ENCODE measurements at places on chromosomes 11 and 22.

- DNase-seq: no peak
Observed at GRCh38 chr11:94151903-94152677, 23.4 kb downstream of the PANX1 start.

- DNase-seq: no peak
Observed at GRCh38 chr11:14635546-14635945, 8.1 kb upstream of the PDE3B start.

- DNase-seq: no peak
Observed at GRCh38 chr11:83007477-83007876, 64.2 kb downstream of the RAB30 start.

- no peak for DNase-seq
Observed at GRCh38 chr22:19149991-19150390, at the start of gene GSC2. Gene GSC2, minus strand, starts transcription at chr22:19150292. Its CDS starts 9 bp downstream, at chr22:19150283.

- DNase-seq: no peak
Observed at GRCh38 chr22:19522881-19523239, 1.4 kb downstream of the CLDN5 start.

DNA sequence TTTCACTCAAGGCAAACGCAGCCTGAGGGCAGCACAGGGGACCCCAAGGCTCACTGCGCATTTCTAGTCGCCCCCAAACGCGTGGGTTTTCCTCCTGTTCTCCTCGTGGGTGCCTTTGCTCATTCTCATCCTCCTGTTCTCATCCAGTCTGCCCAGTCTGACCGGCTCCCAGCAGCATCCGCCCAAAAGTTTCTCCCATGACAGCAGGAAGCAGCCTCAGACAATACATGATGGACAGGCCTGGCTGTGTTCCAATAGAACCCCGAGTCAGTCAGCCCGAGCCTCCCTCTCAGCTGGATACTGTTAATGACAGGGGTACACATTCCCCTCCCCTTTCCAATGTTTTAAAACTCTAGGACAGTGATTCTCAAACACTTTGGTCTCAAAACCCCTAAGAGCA is 22.5 kb upstream of the KRTAP5-7 start:
- peak; percentile 21 for DNase-seq

DNA sequence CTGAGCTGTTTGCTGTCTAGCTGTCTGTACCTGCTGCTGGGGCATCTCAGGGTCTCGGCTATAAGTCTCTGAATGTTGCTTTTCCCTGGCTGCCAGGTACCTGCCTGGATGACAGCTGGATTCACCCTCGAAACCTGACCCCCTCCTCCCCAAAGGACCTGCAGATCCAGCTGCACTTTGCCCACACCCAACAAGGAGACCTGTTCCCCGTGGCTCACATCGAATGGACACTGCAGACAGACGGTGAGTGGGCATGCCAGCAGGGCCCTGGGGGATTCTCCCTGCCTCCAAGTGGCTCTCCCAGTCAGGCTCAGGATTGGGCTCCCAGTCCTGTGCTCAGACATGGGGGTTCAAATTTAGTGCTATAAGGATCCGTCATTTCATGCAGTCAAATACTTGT is 12.9 kb downstream of the IL17RA start:
- DNase-seq: no peak

- DNase-seq: no peak
Observed at GRCh38 chr11:114153224-114153623, 93.7 kb downstream of the ZBTB16 start.

DNA sequence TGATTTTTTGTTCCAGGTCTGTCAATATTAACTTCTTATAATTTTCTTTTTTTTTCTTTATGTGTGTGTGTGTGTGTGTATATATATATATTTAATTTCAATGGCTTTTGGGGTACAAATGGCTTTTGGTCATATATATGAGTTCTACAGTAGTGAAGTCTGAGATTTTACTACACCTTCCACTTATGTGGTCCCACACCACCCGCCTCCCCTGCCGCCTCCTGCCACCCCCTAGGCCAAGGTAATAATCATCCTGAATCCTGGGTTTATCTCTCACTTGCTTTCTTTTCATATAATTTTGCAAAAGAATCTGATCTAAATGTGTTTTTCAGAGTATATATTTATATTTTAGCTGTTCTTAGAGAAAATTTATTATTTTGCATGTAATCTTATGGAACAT is 11.1 kb downstream of the NEAT1 start:
- no peak for DNase-seq

DNA sequence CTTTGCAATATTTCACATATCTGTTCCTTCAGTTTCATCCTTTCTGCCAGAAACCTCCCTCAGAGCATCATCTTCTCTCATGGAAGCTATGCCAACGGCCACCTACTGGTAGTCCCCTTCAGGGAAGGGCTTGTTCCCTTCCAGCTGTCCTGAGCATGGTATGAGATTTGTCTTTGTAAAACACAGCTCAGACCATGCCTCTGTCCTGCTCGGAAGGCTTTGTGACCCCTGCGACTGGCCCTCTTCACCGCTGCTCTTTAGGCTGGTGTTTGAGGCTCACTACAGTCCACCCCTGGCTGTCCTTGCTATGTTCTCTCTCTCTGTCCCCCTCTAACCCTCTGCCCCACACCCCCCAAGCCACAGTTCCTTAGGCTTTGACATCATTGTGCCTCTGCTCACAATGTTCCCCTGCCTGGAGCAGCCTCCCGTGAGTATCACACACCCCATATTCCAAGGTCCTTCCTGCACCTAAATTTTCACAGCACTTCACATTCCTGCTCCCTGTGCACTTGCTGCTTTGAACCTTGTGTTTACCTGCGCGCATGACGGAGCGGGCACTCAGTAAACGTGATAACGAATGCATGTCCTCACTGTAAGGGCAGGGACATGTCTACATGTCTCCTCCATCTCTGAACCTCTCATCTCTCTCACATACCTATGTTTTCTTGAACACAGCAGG is 24.0 kb upstream of the ACER3 start:
- DNase-seq: no peak

DNA sequence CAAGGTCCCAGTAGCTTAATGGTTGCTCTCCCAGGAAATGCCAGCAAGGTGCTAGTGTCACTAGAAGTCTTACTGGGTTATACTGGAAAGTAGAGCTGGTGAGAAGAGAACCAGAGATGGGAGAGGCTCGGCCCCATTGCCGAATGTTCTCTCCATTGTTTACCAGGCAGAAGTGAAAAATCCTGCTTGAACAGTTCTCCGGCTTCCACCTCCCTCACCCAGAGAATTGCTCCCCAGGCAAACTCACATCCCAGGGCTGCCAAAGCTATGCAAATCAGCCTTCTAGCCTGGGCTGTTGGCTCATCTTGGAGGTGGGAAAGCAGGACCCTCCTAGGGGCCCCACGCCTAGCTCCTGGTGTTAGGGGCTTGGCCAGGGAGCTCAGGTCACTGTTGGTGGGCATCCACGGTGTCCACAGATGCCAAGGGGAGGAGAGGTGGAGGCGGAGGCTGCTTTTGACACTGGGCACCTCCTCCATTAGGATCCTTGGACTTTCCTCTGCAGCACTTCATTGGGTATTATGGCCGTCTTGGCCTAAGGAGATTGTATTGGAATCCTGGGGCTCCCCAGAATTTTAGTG is 20.1 kb downstream of the POU2F3 start:
- DNase-seq: no peak

DNA sequence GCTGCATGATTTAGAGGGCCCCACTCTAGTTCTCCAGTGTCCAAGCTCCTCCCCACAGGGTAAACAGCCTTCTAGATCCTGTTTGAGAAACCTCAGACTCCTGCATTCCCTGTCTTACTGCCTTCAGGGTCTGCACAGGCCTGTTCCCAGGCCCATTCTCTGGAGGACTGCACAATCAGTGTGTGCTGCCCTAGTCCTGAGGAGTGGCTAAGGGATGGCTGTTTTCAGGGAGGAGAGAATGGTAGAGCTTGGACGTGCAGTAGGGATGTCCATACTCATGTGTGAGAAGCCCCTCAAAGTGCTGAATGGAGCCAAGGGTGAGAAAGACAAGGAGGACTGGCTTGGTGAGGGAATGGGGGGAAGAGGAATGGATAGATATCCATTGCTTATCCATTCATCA is 103.8 kb upstream of the CCDC90B start:
- no peak for DNase-seq

DNA sequence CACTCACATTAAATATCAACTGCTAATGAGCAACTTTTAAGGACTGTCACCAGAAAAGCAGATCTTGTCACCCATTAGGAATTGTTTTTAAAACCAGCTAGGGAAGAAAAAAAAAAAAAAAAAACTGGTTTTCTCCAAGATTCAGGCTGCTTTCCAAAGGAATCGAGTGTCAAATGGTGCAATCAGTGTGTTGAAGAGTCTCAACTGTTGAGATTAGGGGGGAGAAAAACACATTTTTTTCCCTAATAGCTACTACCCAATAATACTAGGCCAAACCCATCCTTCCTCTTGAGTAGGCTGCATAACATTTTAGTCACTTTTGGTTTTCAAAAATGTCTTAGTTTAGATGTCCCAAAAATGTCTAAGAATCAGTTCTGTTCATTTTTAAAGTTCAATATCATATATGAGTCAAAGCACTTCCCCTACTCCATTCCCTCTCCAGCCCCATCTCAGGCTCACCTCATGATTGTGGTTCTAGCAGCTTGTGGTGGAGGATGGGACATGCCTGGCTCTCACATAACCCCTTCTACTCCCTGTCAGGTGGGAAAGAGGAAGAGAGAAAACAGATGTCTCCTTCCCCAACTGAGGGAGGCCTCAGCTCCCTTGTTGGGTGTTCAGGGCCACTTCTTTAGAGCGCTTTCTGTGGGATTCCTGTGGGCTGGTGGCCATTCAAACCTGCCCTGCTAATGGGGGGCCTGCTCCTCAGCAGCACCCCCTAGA is 193.6 kb downstream of the CWF19L2 start:
- DNase-seq: no peak

DNA sequence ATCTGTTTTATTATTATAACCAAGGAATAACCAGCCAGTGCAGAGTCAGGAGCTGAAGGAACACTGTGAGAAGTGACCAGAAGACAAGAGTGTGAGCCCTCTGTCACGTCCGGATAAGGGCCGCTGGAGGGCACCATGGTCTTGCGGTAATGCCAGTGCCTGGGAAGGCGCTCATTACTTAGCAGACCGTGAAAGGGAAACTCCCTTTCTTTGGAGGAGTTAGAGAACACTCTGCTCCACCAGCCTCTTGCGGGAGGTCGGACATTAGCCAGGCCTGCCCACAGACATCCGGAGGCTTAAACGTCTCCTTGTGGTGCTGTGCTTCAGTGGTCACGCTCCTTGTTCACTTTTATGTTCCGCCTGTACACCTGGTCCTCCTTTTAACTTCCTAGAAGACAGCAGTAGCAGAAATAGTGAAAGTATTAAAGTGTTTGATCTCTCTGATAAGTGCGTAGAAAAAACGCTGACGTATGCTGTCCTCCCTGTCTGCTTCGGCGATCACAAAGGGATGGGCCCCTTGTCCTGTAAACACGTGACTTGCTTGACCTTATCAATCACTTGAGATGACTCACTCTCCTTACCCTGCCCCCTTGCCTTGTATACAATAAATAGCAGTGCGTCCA is 120.6 kb upstream of the LMO1 start:
- no peak for DNase-seq

DNA sequence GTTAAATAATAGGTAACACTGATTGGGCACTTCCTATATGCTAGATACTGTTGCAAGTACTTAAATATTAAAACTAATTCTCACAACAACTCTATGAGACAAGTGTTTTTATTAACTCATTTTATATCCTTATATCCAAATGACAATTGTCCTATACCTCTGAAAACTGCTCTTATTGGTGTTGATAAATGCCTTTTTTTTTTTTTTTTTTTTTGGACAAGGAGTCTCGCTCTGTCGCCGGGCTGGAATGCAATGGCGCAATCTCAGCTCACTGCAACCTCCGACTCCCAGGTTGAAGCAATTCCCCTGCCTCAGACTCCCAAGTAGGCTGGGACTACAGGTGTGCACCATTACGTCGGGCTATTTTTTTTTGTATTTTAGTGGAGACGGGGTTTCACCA is 41.6 kb downstream of the MRTFA start:
- no peak for DNase-seq

DNA sequence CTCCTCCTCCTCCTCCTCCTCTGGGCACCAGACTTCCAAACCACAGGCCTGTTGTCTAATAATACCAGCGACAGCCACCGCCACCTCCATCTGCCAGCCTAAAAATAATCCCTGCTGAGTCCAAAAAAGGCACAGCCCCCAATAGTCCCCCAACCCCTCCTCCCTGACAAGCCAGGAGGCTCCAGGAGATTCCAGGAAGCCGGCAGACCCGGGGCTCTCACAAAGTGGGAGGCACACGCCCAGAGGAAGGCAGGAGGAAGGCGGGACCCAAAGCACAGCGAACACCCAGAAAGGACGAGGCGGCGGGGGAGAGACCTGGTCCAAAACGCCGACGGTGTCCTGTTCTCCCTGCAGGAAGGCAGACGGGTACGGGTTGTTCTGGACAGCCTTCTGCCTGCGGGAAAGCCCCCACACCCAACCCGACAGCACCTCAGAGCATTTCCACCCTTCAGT is 5.9 kb downstream of the IGSF9B start:
- no peak for DNase-seq

DNA sequence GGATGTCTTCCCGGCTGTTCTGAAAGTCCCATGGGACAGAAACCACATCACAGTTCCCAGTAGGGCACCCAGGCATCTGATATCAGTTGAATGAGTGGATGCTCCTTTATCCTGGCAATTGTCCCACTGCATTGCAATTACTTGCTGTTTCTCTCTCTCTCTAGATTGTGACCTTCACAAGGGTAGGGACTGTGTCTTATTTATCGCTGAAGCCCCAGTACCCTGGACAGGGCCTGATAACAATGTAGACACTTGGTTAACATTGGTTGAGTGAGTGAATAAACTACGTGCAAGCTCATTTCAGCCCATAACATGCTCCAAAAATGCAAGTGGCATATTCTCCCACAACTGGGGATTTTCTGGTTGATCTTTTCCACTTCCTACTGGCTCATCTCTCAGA is 193.7 kb upstream of the NARS2 start:
- DNase-seq: no peak

- no peak for DNase-seq
Observed at GRCh38 chr11:79371152-79371551, 69.7 kb downstream of the TENM4 start.

- no peak for DNase-seq
Observed at GRCh38 chr11:86954269-86955110, 705 bp downstream of the FZD4 start.

DNA sequence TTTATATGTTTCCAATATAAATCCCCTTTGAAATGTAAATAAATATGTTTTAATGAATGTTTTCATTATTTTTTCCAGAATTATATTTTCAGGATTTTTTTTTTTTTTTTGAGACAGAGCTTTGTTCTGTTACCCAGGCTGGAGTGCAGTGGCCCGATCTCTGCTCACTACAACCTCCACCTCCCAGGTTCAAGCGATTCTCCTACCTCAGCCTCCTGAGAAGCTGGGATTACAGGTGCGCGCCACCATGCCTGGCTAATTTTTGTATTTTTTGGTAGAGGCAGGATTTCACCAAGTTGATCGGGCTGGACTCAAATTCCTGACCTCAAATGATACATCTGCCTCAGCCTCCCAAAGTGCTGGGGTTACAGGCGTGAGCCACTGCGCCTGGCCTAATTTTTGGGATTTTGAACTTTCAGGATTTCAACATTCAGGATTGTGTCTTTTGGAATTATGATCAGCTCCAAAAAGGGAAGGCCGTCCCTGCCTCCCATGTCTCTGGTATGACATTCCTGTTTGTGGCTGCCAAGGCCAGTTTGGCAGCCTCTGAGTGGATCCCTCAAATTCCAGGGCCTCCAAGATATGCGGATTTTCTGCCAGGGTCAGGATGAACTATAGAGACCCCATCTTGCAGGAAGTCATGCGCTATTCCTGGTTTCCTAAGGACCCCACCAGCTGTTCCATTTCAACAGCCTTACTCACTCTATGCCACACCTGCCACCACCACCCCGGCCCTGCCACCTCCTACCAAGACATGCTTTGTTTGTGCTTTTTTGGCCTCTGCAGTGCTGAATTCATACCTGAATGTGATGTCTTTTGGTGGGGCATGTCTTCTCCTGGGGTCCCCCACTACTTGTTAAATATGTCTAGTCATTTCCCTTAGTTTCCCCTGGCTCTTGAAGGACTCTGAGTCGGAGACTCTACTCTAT is 21.9 kb upstream of the TMPRSS4 start:
- DNase-seq: no peak
